ENCODE measurements at places on chromosomes 3 and 15.

DNA sequence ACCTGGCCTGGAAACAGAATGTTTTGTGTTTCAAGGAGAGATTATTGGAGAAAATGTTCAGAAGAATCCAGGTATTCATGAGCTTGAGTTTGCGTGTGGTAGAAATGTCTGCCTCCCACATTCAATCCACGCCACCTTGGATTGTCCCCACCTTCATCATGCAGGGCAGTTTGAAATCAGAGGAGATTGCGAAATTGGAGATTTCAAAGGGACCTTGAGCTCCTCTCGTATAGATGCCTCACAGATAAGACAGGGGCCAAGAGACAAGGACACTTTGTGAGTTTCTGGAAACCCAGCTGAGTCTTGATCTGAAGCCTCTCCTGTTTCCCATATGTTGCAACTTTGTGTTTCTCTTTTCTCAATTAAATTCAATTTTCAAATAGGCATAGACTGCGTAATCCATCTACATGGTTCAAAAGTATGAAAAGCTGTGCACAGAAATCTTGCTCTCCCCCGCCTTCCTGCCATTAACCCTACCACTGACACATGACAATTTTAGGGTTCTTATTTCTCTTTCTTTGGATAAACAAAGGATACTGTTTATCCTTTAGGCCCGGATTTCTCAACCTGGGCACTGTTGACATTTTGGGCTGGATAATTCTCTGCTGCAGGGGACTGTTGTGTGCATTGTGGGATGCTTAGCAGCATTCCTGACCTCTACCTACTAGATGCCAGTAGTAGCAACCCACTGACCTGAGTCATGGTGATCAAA is 53.8 kb downstream of the CMTM8 start:
- no peak for DNase-seq

- DNase-seq: no peak
Observed at GRCh38 chr15:33655488-33655887, 312.8 kb upstream of the CHRM5 start.

DNA sequence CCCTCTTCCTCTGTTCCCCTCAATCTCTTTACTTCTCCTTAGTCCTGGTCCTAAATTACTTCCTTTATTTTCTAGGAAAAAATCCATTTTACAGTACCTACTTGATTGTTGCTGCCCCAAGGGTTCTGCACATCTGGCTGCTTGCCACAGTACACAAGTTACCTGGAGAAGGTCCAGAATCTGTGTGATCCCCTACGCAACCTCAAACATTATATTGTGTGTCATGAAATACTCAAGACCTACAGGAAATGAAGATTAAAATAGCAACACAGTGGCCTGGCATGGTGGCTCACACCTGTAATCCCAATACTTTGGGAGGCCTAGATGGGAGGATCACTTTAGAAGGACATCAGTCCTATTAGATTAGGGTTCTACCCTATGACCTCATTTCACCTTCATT is 48.7 kb downstream of the PRKAR2A start:
- DNase-seq: no peak

DNA sequence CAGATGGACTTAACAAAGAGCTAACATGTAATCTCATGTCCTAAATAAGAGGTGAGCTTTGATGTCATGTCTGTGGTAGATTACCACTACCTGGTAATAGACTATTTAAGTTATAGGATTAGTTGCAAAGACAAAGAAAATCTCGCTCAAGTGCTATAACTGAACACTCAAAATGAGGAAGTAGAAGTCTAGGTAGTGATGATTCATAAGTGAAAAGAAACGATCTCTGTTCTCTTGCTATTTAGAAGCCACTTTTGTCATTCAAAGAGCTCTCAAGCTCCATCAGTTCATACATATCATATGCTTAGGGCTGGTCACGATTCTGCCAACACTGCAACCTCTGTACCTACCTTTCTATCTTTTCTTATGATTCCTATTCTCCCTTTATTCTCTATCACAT is 110.9 kb downstream of the EDEM1 start:
- DNase-seq: no peak

GRCh38 chr3:61439122-61439458 is 122.3 kb upstream of the PTPRG start:
- DNase-seq: no peak

DNA sequence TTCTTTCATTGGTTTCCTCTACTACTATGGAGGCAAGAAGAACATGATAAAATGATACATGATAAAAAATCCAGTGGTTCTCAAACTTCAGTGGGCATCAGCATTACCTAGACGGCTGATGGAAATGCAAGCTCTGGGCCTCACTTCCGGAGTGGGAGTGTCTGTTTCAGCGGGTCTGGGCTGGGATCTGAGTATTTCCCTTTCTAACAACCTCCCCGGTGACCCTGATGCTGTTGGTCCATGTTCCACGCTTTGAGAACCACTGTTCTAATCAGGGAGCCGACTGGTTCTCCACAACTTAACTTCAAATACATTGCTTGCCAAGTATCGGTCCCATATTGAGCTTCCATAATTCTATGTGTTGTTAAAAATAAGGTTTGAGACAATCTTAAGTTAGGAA is 712.3 kb upstream of the LMCD1 start:
- DNase-seq: no peak

DNA sequence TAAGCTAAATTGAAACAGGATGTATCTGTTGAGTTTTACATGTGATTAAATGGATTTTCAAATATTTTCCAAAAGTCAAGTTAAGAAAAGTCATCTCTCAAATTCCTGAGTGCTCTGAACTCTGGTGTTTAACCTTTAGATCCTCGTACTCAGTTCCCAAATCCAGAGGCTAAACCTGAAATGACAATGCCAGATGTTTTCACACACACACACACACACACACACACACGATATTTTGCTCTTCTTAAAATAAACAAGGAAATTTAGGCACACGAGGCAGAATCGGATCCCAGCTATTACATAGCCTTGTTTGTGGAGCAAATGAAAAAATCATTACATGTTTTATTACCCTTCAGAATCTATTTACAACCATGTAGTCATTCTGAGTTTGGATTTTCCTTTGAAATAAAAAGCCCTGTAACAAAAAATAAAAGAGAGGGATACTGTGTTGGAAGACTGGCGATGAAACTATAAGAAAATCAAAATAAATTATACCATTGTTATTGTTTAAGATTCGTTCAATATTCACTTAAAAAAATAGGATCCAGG is 20.6 kb upstream of the UBE2E1 start:
- DNase-seq: no peak

Measured in T-helper 9 cell (primary cell).